ENCODE measurements at places on chromosomes 4 and X.

GRCh38 chr4:132709056-132709455, 440.0 kb upstream of the PCDH10 start:
- DNase-seq: no peak

DNA sequence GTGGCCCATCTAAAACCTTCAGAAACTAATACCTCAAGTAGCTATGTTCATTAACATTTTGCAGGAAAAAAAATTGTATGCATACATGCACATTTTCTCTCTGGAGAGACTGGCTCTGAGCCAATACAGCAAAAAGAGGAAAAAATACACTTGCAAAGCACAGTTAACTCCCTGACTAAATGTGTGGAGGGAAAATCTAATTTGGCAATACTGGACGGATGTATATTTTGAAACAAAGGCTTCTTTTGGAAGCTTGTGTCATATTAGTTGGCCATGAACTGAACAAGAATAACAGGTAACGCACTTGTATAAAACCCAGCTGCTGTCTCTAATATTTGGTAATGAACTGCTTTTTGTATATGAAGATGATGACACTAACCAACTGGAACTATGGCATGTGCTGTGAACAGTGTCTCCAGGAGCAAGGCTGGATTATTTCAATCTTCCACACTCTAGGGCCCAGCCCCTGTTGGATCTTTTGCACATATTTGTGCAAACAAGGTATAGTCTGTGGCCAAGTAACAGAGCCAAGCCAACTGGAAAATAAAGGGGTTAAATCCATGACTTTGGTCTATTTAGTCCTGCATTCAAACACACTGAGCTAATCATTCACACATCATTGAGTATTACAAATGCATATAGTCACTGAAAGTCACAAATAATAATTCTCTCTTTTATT, 67.9 kb upstream of the NRK start:
- no peak for DNase-seq

DNA sequence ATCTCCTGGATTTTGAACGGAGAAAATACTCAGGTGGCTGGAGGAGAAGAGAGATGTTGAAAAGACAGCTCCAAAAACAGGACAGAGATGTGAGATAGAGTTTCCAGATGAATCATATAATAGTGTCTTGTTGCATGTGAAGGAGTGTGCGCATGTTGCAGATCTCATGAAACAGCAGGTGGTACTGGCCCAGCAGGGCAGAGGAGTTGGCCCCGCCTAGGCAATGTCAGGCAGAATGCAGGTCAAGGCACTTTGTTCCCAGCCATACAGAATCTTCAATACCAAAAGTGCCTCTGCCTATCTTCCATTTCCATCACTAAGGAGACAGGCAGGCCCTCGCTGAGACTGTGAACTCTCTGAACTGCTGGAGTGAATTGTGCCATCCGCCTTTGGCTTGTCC, 63.9 kb upstream of the FAT1 start:
- DNase-seq: no peak

- peak; percentile 40 for DNase-seq
Measured at GRCh38 chr4:2796849-2797544, 4.1 kb downstream of the SH3BP2 start.

GRCh38 chr4:182752158-182752910, 164.9 kb downstream of the DCTD start:
- DNase-seq: no peak

DNA sequence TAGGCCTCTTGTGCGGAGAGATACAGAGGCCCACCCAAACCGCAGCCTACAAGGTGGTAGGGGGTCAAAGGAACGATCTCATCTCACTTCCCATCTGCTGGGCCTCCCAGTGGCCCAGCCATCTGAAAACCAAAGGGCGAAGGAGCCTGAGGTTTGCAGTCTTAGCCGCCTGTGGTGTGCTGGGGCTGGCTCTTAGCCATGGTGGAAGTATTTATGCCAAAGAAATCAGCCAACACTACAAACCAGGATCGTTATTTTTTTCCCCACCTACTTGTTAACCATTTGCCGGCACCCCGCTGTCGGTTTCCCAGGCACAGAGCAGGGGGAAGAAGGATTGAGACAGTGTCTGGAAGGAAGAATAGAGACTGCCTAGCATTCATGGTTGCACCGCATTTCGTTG, 30.9 kb upstream of the CDKL5 start:
- DNase-seq: no peak

DNA sequence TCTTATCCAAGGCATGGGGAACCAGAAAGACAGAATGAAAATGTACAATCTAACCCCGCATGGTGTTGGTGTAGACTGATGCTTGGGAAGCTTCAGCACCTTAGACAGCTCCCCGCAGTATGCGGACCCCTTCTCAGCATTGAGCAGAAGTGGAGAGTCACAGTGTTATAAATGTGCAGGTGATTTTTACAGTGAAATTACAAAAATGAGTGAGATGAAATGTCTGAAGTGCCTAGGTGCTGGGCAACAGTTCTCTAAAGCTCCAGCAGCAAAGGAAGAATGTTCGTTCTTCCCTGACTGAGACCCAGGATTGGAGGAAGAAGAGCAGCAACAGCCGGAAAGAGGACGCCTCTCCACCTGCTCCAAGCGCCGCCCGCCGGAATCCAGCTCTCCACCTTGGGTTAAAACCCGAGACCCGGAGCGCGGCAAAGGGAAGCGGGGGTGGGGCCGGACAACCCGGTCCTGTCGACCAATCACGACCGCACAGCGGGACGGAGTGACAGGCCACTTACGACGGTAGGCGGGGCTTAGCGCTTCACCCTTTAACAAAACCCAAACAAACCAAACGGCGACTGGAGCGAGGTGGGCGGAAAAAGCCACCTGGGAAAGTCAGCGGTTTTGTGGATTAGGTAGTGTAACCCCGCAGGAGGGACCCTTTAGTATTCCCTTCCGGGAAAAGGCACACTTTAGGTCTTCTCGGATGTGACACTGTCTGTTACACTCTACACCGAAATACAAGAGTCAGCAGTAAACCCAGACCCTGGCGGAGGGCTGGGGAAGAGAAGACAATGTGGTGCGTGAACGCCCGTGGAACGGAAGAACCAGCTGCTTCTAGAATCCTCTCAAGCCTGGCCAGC, at the start of gene GLRA3:
GLRA3 (minus strand) TSS at position 403 of the 857 bp plus-strand sequence. CDS start 436 bp downstream, outside the sequence.
- peak; percentile 68 for DNase-seq

- DNase-seq: no peak
Measured at GRCh38 chrX:134794692-134795091, 136.4 kb upstream of the PLAC1 start.

GRCh38 chrX:130645955-130646583, 244.3 kb downstream of the RBMX2 start:
- no peak for DNase-seq

GRCh38 chr4:87390551-87390890, 467 bp downstream of the HSD17B11 start:
- DNase-seq: no peak

- DNase-seq: peak; percentile 49
Measured at GRCh38 chrX:66728818-66729271, 90.0 kb upstream of the EDA2R start.

DNA sequence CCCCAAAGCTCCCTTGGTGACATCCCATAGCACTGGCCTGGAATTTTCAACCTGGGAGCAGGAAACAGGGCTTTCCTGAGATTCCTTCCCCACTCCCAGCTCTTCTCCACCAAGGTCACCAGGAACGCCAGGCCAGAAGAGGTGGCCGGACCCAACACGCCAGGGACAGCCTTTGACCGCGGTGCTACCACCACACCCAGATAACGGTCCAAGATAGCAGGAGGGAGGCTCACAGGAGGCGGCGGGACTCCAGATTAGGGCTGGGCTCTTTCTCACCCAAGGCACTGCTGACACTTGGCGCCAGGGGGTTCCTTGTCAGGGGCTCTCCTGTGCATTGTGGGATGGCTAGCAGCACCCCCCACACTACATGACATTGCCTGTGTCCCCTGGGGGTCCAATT, 22.9 kb downstream of the ZFYVE28 start:
- no peak for DNase-seq

- DNase-seq: no peak
Measured at GRCh38 chr4:167602157-167602556, 367.9 kb upstream of the SPOCK3 start.

DNA sequence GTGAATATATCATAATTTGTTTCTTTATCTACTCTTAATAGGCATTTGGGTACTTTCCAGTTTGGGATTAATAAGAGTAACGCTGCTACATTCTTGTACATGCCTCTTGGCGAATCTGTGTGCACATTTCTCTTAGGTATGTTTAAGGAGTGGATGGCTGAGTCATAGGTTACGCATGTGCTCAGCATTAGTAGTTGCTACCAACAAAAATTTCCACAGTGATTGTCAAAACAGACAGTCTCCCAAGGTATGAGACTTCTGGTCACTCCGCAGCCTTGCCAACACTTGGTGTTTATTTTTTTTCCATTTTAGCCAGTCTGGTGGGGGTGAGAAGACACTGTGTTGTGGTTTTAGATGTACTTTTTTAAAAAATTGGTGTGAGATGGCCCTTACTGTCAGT, 44.6 kb downstream of the FGFBP1 start:
- DNase-seq: no peak

- DNase-seq: no peak
Measured at GRCh38 chrX:12999422-12999821, 24.5 kb downstream of the TMSB4X start.

DNA sequence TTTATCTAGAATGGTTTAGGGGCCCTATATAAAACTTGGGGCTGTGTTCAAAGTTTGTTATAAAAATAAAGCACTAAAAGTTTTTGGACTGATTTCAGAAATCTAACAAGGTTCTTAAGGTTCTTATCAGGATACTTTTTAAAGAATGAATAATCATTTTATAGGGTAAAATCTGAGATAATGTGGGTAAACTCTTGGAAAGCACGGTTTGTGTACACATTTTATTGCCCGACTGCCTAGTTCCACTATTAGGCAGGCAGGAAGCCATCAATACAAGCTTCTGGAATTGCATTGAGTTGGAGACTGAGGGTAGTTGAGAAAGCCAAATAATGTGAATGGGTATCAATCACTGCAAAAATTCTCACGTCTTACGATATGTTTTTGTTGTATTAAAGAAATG, 331.0 kb upstream of the PITX2 start:
- no peak for DNase-seq

DNA sequence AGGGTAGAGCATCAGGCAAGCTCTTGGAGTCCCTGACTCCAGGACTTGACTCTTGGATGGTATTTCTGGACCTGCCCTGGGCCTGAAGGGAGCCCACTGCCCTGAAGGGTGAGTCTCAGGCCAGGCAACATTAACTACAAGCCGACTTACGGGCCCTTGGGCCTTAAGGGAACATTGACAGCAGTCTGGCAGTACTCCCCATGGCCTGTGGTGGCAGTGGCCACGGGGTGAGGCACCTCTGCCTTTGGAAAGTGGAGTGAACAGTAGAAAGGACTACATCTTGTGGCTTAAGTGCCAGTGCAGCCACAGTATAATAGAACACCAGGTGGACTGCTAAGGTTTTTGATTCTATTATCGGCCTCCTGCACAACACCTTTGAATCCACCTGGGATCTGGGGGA, 36.3 kb downstream of the SH3BGRL start:
- no peak for DNase-seq

- no peak for DNase-seq
Measured at GRCh38 chr4:79723507-79723906, 315.5 kb upstream of the GK2 start.

- DNase-seq: no peak
Measured at GRCh38 chrX:135981010-135981409, 4.2 kb upstream of the SLC9A6 start.

DNA sequence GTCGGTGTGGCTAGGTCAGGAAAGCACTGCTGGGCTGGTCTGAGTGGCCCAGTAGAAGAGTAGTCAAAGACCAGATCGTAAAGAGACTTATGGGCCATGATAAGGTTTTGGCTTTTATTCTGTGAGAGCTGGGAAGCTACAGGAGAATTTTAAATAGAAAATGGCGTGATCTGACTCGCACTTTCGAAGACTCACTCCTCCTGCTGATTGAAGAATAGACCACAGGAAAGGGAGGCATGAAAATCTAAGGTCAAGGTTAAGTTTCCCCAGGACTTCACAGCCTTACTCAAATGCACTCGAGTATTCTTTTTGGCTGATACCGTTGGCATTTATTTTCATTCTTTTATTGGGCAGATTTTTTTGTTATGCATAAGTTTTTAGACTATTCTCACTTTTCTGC, 231.4 kb upstream of the ANKRD50 start:
- DNase-seq: no peak

DNA sequence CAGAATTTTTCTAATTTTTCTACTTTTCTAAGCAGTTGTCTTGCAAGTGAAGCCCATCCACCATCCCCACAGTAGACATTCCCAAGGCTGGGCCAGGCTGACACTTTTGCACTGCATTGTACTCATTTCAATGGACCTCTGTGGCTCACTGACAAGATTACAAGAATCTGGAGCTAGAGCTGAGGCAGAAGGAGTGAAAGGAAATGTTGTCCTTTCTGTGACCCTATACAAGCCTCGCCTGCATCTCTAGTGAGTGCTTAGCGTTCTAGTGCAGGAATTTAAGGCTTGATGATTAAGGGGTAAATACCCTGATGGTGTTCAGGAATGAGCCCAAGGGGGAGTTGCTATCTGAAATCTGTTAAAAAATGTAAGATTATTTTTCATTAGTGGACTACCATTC, 6.3 kb downstream of the MAGED1 start:
- no peak for DNase-seq

- no peak for DNase-seq
Measured at GRCh38 chr4:169661761-169662160, 41.4 kb downstream of the CLCN3 start.

- no peak for DNase-seq
Measured at GRCh38 chr4:48589098-48589445, 99.0 kb downstream of the ZAR1 start.

GRCh38 chr4:144894573-144894972, 203.4 kb downstream of the ANAPC10 start:
- peak; percentile 49 for DNase-seq

GRCh38 chr4:24473309-24473721, 111.0 kb downstream of the DHX15 start:
- no peak for DNase-seq

DNA sequence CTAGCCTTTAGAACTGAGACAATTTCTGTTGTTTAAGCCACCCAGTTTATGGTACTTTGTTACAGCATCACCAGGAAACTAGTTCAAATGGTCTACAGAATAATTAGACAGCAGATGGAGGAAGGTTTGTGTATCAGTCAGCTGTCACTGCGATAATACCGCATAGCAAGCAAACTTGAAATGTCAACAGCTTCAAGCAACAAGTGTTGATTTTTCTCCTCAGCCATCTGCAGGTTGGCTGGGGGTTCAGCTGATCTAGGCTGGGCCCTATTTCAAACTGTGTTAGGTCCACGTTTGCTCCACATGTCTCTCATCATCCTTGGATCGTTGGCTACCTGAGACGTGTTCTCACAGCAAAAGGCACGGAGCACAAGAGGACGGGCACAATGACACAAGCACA, 19.2 kb upstream of the PHEX start:
- DNase-seq: no peak

DNA sequence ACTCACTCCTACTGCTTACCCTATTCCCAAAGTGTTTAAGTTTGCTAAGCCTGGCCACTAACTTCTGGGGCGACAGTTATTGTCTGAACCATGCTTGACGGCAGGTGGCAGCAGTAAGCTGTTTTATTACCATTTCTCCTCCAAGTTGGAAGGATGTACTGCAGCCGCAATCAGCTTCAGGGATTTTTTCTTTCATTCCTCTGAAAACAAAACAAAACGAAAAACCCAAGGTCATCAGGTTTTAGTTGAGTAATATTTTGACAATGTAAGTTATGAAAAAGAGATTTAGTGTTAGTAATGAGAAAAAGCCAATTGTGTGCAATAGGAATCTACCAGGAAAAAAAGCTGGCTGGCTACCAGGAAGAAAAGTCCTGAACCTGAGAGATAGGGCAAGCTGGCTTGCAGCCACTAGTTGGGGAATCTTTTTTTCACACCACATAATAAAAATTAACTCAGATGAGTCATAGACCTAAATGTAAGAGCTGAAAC, 13.2 kb upstream of the RAB9B start:
- no peak for DNase-seq
